Activated naive CD4-positive, alpha-beta T cell treated with Interleukin-2 at 50 U/mL for 16 hours (primary cell): ENCODE measurements at places on chromosomes 11 and 22.

- DNase-seq = no peak
Measured at GRCh38 chr11:3202305-3202704, 16.3 kb downstream of the MRGPRG start.

- DNase-seq = no peak
Measured at GRCh38 chr22:21827628-21828267, 39.7 kb downstream of the MAPK1 start.

DNA sequence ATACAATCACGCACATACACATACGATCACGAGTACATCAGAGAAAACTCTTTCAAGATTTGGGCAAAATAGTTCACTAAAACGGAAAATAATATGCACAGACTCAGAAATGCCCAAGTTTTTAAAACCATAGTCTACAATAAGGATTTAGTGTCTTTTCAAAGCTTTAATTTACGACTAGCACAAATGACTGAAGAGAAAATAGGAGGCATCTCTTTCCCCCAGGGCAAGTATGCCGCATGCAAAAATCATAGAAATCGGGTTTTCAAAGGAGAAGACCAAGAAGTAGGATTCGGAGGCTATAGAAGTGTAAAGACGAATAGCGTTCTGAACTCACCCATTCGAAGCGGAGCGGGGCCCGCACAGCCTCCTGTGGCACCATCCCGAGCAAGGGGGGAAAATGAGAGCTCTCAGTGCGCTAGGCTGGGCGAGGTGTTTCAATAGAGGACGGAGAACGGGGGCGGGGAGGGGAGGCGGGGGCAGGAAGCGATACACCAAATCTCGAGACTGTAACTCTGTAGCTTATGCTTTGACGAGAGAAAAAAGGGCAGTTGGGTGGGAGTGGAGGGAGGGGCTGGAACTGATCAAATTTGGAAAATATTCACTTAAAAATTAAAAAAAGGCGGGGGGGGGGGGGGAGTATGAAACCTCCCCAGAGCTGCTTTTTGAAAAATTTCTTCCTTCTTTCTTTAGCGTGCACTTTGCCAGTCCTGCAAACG, 15.8 kb downstream of the BLID start:
- no peak for DNase-seq

GRCh38 chr11:119676461-119677020, 52.5 kb downstream of the NECTIN1 start:
- no peak for DNase-seq

- no peak for DNase-seq
Measured at GRCh38 chr11:64333556-64333955, 6.4 kb upstream of the CCDC88B start.

- no peak for DNase-seq
Measured at GRCh38 chr22:26743149-26743548, 85.8 kb downstream of the MIAT start.
